ENCODE measurements at places on chromosomes 6 and 20. TPM values are rescaled to one million over a fixed set of nuclear protein-coding genes. Genes with fewer than 3 reads are reported as not detected.
A peak's percentile ranks its signal among the peaks of the same experiment; 100 is the strongest.

The LRRC73 gene
- 0.55 TPM for total RNA-seq

The TMC2 gene
- total RNA-seq: not detected

The CEP162 gene
- 6.0 TPM for total RNA-seq

The KCNS1 gene
- total RNA-seq: 0.15 TPM

The GSTA2 gene
- not detected for total RNA-seq

The TTBK1 gene
- 0.15 TPM for total RNA-seq

The TGM6 gene
- total RNA-seq: not detected

The C20orf96 gene
- total RNA-seq: 20.7 TPM

The QKI gene
- total RNA-seq: 50.8 TPM

The TBPL1 gene
- total RNA-seq: 11.0 TPM

The RGS17 gene
- 0.70 TPM for total RNA-seq

The GRM1 gene
- total RNA-seq: not detected

The GINS1 gene
- total RNA-seq: 26.6 TPM

The TINAG gene
- not detected for total RNA-seq

The CYP21A2 gene
- not detected for total RNA-seq

GRCh38 chr6:97668716-97669115 is 385.7 kb upstream of the MMS22L start:
- H3K36me3 ChIP-seq: no peaks in the 10 kb centered on the region
- H3K4me3 ChIP-seq: no peak overlapping the region
- no peaks in the 10 kb centered on the region for H3K27me3 ChIP-seq
- DNase-seq: no peak

- peaks cover 6% of the 10 kb centered on the region for H3K4me1 ChIP-seq
- DNase-seq: no peak
- H3K4me3 ChIP-seq: no peak overlapping the region
- H3K27ac ChIP-seq: no peak overlapping the region
- peaks cover 10% of the 10 kb centered on the region for H3K27me3 ChIP-seq
- H3K36me3 ChIP-seq: no peaks in the 10 kb centered on the region
These were observed 76.2 kb upstream of the RPS6KA2 start for GRCh38 chr6:166703149-166703710.

DNA sequence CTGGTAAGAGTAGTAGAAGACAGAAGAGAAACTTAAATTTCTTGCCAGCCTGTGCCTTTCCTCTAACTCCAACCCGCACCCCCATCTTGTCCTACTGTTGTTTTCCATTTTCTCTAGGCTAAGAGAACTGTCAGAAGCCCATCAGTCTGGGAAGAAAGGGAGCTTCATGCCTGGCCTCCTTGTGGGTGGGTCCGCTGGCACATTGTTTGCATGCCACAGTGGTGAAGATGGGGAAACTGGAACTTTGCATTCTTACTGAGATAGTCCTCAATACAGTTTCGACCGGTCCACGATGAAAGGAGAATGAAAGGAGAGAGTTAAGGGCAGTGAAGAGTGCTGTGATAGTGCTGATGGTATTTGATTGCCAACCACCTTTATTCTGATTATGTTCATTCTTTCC is 103.1 kb downstream of the TCP11 start:
- DNase-seq: no peak
- H3K36me3 ChIP-seq: no peaks in the 10 kb centered on the region
- no peaks in the 10 kb centered on the region for H3K4me1 ChIP-seq
- H3K27ac ChIP-seq: no peak overlapping the region
- no peak overlapping the region for H3K4me3 ChIP-seq
- no peaks in the 10 kb centered on the region for H3K27me3 ChIP-seq

GRCh38 chr20:36471885-36472636 is 69.3 kb upstream of the MYL9 start:
- H3K4me3 ChIP-seq: no peak overlapping the region
- no peak overlapping the region for H3K27ac ChIP-seq
- H3K36me3 ChIP-seq: no peaks in the 10 kb centered on the region
- DNase-seq: no peak

DNA sequence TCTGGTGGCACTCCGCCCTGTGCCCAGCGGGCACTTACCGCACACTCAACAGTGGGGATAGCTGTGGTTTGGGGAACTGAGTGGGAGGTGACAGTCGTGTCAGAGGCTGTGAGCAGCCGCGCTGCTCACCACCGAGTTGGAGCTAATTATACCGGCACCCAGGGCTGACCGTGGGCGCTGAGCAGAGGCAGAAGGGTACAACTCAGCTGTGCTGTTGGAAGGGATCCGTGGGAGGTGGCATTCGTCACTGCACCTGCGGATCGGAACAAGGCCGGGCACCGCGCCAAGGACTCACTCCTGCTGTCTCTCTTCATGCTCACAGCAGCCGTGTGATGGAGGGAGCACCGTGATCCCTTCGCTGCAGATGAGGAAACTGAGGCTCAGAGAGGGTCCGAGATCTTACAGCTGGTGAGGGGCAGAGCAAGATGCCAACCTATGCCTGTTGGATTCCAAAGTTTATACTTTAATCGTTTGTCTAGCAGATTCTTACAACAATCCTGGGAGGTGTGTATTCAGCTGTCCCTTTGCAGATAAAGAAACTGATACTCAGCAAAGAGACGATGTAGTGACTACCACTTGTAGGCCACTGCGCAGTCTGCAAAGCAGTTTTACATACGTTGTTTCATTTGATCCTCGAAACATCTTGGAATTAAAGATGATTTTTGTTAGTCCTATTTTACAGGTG is 713 bp upstream of the ELMO2 start:
- peaks cover 29% of the 10 kb centered on the region for H3K4me1 ChIP-seq
- H3K4me3 ChIP-seq: peak overlapping the region; percentile 93
- DNase-seq: no peak
- peaks cover 2% of the 10 kb centered on the region for H3K27me3 ChIP-seq
- no peaks in the 10 kb centered on the region for H3K36me3 ChIP-seq

GRCh38 chr20:38190936-38191371 is 25.9 kb upstream of the TGM2 start:
- no peak overlapping the region for H3K4me3 ChIP-seq
- H3K27me3 ChIP-seq: no peaks in the 10 kb centered on the region
- H3K4me1 ChIP-seq: peaks cover 47% of the 10 kb centered on the region
- no peak for DNase-seq
- H3K27ac ChIP-seq: no peak overlapping the region

GRCh38 chr20:38355161-38356012 is 9.1 kb downstream of the LBP start:
- H3K4me1 ChIP-seq: no peaks in the 10 kb centered on the region
- no peaks in the 10 kb centered on the region for H3K27me3 ChIP-seq
- no peaks in the 10 kb centered on the region for H3K36me3 ChIP-seq
- DNase-seq: no peak

DNA sequence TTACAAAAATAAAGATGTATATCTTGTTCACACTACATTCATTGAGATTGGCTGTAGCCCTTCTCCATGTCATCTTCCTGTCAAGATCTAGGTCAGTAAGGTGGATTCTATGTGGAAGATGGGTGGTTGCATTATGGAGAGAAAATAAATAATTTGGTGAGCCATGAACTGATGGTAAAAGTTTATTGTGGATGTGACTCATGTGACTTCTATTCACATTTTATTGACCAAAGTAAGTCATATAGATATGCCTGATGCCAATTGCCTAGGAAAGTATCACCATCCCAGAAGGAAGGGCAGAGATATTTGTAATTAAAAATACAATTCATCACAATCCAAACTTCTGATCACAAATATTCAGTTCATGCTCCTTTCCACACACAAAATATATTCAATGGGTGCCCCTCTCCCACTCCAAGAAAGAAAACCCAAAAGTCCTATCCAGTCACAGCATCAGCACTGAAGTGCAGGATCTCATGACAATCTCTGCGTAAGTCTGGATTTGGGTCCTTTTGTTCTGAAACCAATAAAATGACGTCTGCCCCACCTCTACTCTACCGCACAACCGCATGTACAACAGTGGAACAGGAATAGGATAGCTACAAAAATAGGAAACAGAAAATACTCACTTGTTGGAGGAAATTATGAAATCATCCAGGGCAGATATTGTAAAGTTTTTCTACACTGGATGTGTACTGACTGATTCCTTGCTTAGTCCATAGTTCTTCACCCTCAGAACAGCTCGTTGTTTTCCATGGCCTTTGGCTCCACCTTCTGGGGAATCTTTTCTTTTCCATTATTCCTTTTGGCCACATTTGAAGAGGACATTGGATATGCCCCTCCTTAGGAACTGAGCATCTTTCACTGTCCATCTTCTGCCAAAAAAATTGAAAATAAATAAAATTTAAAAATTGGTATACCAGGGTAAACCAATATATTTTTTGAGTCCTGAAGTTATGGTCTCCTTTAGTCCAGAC is 16.1 kb upstream of the SLC17A3 start:
- peak; percentile 42 for DNase-seq

- no peak for DNase-seq
- no peak overlapping the region for H3K27ac ChIP-seq
- H3K36me3 ChIP-seq: no peaks in the 10 kb centered on the region
- no peak overlapping the region for H3K4me3 ChIP-seq
These were observed 417.4 kb upstream of the SOX4 start for GRCh38 chr6:21176197-21176596.

GRCh38 chr6:22925920-22926789 is 356.8 kb downstream of the HDGFL1 start:
- H3K4me3 ChIP-seq: no peak overlapping the region
- no peak for DNase-seq
- H3K4me1 ChIP-seq: no peaks in the 10 kb centered on the region
- no peaks in the 10 kb centered on the region for H3K27me3 ChIP-seq
- no peak overlapping the region for H3K27ac ChIP-seq
- H3K36me3 ChIP-seq: no peaks in the 10 kb centered on the region

DNA sequence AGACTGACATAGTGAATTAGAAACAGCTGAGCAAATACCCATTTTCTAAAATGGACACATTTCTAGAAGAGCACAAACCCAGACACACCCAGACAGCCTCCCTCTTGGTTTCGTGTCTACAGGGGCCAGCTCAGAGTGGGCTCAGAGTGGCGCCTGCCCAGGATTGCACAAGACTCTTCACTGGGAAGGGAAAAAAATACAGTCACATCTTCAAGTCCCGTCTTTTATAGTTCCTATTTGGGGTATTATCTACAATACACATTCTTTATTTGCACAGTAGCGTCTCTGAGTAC is 246.1 kb upstream of the AFDN start:
- no peak overlapping the region for H3K4me3 ChIP-seq
- H3K4me1 ChIP-seq: no peaks in the 10 kb centered on the region
- H3K27me3 ChIP-seq: peaks cover 46% of the 10 kb centered on the region
- H3K36me3 ChIP-seq: no peaks in the 10 kb centered on the region
- H3K27ac ChIP-seq: no peak overlapping the region

DNA sequence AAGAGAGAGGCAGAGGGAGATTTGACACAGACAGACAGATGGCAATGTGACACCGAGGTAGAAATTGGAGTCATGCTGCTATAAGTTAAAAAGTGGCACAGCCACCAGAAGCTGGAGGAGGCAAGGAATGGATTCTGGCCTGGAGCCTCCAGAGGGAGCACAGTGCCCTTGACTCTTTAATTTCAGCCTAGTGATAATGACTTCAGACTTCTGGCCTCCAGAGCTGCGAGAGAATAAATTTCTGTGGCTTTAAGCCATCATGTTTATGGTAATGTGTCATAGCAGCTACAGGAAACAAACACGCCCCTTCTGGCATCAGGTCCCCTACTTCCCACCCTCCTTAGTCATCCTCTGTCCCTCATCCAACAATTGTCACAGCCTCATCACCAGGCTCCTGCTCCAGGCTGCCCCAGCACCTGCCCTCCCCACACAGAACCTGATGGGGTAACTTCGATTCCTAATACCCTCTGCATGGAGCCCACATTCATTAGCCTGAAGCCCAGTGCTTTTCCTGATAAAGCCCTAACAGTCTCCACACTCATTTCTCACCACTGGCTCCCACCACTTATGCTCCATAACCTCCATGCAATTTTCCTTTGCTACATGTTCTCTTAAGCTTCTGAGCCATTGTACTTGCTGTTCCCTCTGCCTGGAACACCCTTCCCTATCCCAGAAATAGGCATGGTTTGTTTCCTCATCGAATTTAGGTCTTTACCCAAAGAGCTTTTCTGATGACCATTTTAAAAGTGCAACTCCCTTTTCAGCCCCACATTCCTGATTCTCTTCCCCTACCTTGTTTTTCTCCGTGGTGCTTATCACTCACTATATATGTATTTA is 69.7 kb upstream of the TOX2 start:
- peak overlapping the region; percentile 88 for H3K27ac ChIP-seq
- H3K36me3 ChIP-seq: no peaks in the 10 kb centered on the region
- peak; percentile 98 for DNase-seq
- peak overlapping the region; percentile 5 for H3K4me3 ChIP-seq
- H3K4me1 ChIP-seq: peaks cover 72% of the 10 kb centered on the region
- no peaks in the 10 kb centered on the region for H3K27me3 ChIP-seq

GRCh38 chr6:149716181-149716963 is 1.5 kb downstream of the LATS1 start:
- H3K27ac ChIP-seq: peak overlapping the region; percentile 92
- H3K4me3 ChIP-seq: peak overlapping the region; percentile 79
- H3K4me1 ChIP-seq: peaks cover 21% of the 10 kb centered on the region
- no peaks in the 10 kb centered on the region for H3K36me3 ChIP-seq
- no peak for DNase-seq
- no peaks in the 10 kb centered on the region for H3K27me3 ChIP-seq

- peak overlapping the region; percentile 97 for H3K4me3 ChIP-seq
- no peaks in the 10 kb centered on the region for H3K27me3 ChIP-seq
- H3K4me1 ChIP-seq: peaks cover 29% of the 10 kb centered on the region
- no peak overlapping the region for H3K27ac ChIP-seq
- peak; percentile 94 for DNase-seq
- peaks cover 4% of the 10 kb centered on the region for H3K36me3 ChIP-seq
These were observed 45.6 kb downstream of the LRRN4 start for GRCh38 chr20:6008254-6008653.

DNA sequence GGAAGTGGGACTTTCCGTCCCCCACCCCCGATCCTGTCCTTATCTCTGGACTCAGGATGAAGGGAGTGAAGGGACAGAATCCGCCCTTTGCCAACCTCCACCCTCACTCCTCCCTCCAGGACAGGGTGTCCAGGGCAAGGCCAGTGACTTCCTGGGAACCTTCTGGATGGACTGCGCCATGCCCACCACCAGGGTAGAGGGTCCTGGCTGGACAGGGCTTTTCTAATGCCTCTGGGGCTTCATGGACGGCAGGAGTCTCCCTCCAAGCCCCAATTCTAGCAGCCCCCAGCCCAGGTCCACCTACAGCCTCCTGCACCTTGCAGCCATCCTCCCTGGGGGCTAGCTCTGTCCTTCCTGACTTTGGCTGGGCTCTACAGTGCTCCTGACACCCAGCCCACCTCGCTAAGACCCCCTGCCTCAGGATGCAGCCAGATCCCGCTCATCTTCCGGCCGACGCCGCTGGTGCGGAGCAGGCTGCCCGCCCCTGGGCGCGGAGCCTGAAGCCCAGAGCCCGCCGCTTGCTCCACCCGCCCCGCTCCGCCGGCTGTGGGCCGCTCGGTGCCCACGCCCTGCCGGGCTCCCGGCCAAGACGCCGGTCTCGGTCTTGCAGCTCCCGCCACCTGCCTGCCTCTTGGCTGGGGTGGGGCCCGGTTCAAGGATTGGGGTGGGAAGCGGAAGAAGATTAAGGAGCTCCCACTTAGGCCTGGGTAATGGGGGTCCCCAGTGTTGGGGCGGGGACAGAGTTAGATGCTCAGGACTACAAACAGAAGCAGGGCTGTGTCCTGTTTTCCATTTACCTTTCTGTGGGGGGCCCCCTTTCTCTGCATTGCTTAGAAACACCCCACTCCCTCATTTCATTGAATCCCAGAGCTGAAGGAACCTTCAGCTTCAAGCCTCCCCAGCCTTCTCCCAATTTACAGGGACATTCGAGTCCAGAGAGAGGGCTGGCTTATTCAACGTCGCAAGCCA is 72.8 kb downstream of the MDGA1 start:
- no peaks in the 10 kb centered on the region for H3K36me3 ChIP-seq
- no peaks in the 10 kb centered on the region for H3K27me3 ChIP-seq
- peaks cover 50% of the 10 kb centered on the region for H3K4me1 ChIP-seq
- DNase-seq: peak; percentile 83
